ENCODE measurements at places on chromosomes 16 and 17.

DNA sequence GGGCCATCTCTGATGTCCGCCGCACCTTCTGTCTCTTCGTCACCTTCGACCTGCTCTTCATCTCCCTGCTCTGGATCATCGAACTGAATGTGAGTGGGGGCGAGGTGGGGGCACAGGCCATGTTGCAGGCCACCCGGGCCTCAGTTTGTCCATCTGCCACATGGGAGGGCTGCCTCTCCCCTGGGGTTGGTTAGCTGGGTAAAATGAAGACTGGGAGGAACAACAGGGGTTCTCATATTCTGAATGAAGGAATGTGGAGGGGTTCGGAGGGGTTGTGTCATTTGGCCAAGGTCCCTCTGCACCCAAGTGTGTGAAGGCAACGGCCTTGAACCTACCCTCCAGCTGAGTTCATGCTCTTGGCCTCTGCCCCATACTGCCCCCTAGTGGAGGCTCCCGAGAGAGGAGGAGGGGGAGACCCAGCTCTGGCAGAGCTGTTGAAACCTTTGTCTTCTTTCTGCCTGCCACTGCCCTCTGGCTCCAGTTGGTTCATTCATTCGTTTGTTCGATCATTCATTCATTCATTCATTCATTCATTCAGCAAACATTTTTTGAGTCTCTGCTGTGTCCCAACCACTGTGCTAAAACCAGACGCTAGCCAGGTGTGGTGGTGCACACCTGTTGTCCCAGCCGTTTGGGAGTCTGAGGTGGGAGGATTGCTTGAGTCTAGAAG, 11.4 kb upstream of the TCAP start:
- no peak for DNase-seq

- no peak for DNase-seq
Observed at GRCh38 chr17:38657824-38658740, 16.7 kb downstream of the EPOP start.

- no peak for DNase-seq
Observed at GRCh38 chr17:57745242-57745641, at the start of gene CCDC182. CCDC182 (minus strand) TSS chr17:57745299; CDS start chr17:57745272, 27 bp downstream.

- DNase-seq = no peak
Observed at GRCh38 chr17:7854078-7854777, 638 bp upstream of the TMEM88 start.

DNA sequence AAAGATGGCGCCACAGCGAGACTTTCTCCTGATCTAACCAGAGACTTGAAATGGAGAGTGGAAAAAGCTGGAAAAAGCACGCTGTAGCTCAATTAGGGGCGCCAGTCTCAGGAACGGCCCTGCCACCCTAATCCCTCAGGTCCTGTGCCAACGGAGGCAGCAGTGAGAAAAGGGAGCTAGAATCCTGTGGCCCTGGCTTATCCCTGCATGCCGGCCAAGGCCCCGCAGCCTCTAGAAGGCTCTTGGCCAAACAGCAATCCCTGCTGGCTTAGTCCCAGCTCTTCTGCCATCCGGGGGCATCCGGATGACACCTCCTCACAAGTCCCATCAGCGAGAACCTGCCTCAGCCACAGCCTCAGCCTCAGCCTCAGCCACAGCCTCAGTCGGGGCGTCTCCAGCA, 69.8 kb downstream of the MRM3 start:
- no peak for DNase-seq

- no peak for DNase-seq
Observed at GRCh38 chr17:78355045-78355641, 4.7 kb downstream of the SOCS3 start.

DNA sequence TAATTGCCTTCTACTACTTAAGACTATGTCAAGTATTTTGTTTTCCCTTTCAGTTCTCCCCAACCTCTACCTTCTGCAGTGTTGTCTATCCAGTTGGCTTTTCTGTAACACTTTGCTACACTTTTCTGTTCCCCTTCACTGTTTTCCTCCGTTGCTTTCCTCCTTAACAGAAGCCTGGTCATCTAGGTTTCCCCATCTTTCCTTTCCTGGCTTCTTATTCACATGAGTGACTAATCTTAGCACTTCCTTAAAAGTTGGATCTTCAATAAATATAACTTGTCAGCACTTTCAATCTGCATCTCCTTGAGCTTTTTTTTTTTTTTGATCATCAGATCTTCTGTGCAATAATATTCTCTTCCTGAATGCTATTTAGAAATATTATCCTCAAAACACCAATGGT, 2.8 kb upstream of the SLFN11 start:
- no peak for DNase-seq
